Trophoblast cell (in vitro differentiated cells and primary cell): ENCODE measurements at places on chromosomes 3 and 15.

- no peak for DNase-seq
Observed at GRCh38 chr3:188842639-188843038, 329.1 kb upstream of the TPRG1 start.

GRCh38 chr3:72159487-72159886, 374.5 kb upstream of the PROK2 start:
- DNase-seq = no peak

DNA sequence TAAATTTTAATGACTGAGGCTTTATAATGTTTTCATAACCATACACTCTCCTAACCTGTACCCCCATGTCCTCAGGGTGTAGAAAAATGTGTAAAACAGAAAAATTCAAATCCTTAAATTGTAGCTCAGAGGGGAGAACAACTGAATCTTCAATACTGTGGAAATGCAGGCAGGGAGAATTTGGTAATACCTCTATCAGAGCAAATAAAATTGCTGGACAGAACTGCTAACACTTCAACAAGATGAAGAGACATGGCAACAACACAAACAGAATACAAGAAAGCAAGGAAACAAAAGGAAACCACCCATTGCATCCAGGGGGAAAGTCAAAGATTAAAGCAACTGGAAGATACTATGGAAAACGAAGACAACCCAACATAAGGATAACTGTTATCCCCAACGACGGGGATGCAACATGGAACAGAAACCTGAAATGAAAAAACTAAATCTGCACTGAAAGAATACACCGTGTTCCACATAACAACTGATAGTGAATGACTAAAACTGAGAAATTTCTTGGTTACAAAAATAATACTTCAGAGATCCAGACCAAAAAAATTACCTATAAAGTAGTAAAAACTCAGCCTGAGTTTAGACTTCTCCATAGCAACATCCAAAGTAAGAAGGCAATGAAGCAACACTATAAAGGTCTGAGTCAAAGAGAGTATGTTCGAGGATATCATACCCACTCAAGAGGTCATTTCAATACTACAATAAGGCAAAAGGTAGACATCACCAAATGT, 48.5 kb downstream of the HACD2 start:
- DNase-seq = no peak

GRCh38 chr3:112531358-112531781, 30.4 kb downstream of the ATG3 start:
- peak; percentile 81 for DNase-seq

DNA sequence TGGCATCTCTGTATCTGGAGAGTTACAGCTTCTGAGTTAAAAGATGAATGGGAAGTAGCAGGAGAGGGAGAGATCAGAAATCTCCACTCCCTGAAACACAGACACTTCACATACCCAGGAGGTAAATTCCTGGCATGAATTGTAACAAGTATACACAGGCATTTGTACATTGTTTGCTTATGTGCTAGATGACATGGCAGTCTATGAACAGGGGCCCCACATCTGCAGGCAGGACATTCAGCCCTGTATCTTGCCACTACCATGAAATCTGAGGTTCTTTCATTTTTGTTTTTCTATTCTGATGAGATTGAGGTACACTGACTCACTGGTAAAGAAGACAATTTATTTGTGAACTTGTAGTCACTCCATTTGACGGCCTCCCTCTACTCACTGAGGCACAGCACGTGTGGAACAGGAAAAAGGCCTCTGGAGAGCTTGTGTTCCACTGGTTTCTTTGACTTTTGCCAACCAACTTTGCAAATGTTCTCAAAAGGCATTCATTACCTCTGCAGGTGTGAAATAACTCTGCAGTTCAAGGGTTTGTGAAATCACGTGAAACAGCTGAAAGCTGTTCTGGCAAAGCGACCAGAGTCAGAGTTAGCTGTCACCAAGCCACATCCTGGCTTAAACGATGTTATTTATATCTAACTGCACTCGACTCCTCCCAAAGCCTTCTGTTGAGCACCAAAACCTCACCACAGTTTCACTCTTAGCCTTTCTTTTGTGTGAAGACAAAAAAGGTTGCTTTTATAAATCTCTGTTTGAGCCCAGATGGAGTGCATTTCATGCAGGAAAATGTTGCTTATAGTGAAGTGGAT, 401.3 kb upstream of the CFAP20DC start:
- DNase-seq = peak; percentile 65

- no peak for DNase-seq
Observed at GRCh38 chr15:68785541-68785940, 35.2 kb downstream of the ANP32A start.

DNA sequence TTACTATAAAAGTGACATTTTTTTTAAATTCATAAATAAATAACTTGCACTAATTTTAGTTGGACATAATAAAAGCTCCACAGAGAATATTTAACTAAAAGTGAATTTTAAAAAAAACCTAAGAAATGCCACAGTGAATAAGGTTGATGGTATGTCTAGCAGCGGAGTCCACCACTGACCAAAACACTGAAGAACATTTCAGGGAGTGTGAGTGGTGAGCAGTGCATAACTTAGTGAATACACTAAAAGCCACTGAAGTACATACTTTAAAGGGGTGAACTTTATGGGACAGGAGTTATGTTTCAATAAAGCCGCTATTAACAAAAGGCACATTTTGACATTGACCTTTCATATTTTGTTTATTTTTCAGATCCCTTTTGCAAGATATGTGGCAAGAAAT, 32.3 kb downstream of the SRP14 start:
- no peak for DNase-seq

GRCh38 chr3:170424879-170425278, 6.2 kb downstream of the CLDN11 start:
- no peak for DNase-seq

DNA sequence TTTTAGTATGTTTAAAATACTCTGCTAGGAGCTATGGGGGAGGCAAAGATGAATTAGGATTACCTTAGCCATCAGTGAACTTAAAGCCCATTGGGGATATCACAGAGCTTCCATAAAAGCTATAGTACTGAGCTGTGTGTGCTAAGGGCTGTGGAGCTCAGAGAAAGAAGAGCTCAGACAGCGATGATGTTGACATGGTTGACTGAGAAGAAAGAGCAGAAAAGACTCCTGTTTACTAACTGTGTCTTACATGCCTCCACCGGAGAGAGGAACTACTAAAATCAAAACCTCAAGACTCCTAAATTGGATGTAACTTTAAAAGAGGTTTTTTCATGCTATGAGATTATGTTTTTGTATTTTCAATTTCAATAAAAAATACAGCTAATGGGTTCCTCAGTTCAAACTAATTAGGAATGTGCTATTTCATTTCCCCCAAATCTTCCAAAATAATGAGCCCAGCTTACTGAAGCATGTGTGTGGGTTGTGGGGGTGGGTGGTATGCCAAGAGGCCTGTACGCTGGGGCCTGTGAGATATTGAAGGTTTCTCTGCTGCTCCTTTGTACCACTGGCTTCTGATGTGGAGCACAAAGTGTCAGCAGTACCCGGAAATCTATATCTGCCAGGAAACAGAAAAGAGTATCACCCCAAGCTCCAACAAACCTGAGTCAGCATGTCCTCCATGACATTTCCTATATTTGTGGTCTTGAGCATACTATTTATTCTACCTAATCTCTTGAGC, 22.7 kb downstream of the DGKG start:
- DNase-seq = no peak

DNA sequence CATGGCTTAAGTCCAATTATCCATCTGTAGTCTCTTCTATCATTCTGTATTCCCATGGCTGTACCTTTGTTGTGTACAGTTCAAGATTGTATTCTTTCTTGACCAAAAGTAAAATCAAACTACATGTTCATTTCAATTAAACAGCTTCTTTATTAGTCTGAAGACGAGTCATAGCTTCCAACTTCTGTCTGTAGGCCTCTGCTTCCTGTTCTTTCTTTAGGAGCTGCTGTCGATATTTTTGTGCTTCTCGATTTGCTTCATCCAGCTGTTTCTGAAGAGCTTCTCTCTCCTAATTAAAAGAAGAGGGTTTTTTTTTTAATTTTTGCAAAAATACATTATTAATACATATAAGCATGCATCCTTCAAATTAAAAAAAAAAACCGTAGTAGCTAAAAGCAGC, 13.0 kb upstream of the HDC start:
- DNase-seq = no peak

DNA sequence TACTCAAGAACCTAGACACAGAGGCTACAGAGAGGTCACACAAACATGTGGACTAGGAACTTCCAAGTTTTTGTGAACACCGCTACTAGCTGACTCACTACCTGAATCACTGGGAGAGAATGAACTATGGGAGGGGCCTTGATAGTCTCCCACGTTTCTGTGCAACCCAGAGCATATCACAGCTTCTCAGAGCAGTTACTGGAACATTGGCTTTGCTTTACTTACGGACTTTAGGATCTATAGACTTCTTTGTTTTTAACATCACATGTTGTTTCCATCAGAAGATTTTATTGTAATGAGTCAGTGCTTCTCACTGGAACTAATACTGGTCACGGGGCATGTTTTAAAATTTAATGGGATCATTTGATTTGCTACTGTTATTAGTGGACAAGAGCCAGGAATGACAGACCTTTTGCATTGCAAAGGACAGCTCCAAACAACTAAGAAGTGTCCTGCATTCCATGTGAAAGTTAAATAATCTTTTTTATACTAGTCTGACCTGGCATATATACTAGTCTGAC, 35.6 kb downstream of the RTP4 start:
- DNase-seq = peak; percentile 27

DNA sequence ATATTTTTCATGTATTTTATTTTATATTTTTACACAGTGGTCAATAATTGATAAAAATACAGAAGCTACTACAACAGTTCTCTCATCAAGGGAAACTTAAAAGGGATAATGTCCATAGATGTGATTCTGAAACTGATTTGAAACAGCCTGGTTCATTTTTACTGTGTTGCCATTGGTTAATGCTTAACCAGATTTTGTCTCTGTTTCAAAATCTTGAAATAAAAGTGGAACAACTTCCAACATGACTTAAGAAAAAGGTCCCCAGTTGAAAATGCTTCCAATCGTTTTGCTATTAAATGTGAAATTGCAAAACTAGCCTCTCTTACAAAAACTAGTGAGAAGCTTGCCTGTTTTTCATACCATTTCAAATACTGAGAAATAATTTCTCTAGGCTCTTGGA, 240.7 kb downstream of the LPP start:
- no peak for DNase-seq

DNA sequence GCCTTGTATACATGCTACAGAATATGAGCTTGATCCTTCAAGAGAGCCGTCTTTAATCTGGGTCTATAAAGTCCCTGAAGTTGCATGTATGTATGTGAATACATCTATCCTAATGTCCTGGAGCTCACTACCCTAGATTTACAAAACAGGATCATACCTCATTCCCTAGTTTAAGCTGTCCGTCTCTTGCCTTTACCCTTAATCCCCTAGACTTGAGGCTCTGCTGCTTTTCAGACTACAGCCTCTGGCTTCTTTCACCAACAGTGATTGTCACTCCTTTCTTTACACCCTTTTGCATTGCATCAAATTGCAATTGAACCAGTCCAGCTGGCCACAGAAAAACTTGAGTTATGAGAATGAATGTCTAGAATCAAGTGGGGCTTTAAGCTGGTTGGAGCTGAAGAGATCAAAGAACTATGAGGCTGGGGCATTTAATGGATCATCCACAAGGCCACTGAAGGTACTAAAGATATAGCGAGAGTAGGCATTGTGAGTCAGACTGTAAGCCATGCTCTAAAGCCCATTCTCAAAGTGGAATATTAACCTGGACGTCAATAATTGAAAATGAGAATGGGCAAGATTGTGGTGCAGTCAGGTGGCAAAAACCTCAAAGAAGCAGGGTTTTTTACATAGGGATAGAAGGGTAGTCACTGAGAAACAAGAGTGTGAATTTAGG, 12.3 kb upstream of the PLD1 start:
- no peak for DNase-seq

DNA sequence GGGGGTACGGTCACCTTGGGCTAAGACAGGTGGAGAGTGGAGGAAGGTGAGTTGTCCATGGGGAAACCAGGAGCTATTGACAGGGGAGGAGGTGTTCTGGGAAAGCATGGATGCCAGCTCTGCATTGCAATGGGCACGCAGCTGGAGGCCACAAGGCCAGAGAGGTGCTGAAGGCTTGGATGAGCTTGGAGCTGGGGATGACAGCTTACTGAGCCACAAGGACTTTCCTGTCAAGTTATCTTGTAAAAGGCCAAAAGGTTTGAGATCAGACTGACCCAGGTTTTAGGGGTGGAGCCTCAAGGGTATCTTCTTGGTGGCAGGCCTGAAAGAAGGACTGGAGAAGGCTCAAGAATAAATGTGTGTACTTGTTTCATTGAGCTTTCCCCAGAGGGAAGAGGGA, 115.2 kb downstream of the ASB7 start:
- DNase-seq = no peak

- DNase-seq = no peak
Observed at GRCh38 chr3:54897028-54897711, 30.7 kb downstream of the LRTM1 start.

DNA sequence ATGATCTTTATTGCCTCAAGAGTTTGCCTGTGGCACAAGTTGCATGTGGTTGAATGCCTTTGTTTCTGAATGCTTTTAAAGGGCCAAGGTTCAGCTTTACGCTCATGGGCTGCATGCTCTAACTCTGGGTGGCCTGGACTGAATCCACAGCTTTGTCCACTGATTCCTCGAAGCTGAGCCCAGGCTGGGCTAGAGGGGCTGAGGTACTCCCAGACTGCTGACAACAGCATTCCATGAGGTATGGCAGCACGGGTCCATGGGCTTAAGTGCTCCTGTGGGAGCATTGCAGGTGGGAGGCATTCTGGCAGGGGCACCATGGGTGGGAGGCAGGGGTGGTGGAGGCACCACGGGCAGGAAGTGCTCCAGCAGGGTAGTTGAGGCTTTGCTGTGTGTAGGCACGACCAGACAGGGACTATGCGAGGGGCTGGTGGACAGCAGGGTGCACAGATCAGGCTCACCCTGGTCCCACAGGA, 61.6 kb downstream of the GLCE start:
- DNase-seq = no peak

DNA sequence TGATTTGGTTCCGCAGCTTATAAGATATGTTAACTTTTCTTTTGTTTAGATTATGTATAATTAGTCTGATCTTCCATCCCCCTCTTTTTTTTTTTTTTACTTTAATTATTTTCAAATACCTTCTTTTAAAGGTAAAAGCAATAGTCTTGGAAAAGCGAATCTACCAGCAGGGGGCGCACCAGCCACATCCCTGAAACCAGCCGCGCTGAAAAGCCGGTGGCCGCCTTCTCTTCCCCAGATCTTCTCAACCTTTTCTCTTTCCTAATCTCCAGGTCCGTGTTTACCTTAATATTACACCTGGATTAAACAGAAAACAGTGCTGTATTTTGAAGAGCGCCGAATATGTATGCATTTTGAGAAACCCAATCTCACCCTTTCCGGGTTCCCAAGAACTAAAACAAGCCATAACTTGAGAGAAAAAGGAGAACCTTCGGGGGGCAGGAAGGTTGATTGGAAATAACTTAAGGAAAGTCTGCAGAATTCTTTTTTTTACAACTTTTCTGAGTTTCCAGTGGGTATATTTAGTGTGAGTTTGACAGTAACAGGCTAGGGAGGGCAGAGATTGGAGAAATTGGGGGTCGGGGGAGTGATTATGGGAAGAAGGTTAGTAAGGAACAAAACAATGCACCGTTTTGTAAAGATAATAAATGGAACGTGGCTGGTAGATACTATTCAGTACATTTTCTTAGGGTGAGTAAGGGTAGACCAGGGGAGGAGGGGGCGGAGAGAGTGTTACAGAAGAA, 2.0 kb upstream of the SOX2 start:
- peak; percentile 85 for DNase-seq

GRCh38 chr15:78988361-78988911, 43.6 kb upstream of the CTSH start:
- DNase-seq = peak; percentile 59
